ENCODE measurements at places on chromosomes 16 and 17. TPM values are rescaled to one million over a fixed set of nuclear protein-coding genes. Genes with fewer than 3 reads are reported as not detected.

Gene KRT28
- total RNA-seq, result not detected

Gene CSH1
- not detected for total RNA-seq

Gene NOXO1
- total RNA-seq, result not detected

Gene RETREG3
- 18.3 TPM for total RNA-seq

Gene FSCN2
- 0.29 TPM for total RNA-seq

Gene CES3
- 0.80 TPM for total RNA-seq

Gene CCL4L2
- total RNA-seq, result 4.4 TPM

Gene EVI2B
- total RNA-seq, result 16.5 TPM

Gene BAHCC1
- total RNA-seq, result 0.25 TPM

Gene SCN4A
- 0.14 TPM for total RNA-seq

Gene FAM20A
- not detected for total RNA-seq

Gene ARL5C
- not detected for total RNA-seq

Gene GNAO1
- total RNA-seq, result 1.5 TPM

Gene SYCE1L
- 6.9 TPM for total RNA-seq

Gene ELMO3
- 4.5 TPM for total RNA-seq

Gene PRDM7
- total RNA-seq, result not detected

Gene SHPK
- 12.3 TPM for total RNA-seq

Gene CACNG1
- not detected for total RNA-seq

Gene TEKT1
- not detected for total RNA-seq

Gene WRAP53
- total RNA-seq, result 22.8 TPM

Gene KRTAP2-3
- total RNA-seq, result not detected
